ENCODE measurements at places on chromosomes 5 and 9.

DNA sequence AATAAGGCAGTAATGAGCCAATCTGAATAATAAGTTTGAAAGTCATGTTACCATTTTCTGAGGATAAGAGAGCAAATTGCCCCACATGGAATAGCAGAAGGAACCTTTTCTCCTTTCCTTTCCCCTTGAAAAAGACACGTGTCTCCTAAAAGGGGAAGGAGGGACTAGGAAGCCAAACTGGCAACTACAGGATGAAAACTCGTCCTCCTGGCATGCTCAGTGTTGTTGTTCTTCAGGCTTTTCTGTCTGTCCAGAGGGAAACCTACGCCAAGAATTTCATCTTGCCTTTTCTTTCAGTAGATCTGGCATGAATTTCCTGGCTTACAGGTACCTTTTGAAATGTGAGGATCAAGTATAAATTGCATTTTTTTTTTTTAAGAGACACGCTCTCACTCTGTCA, 355.9 kb upstream of the TLE4 start:
- DNase-seq, result no peak

DNA sequence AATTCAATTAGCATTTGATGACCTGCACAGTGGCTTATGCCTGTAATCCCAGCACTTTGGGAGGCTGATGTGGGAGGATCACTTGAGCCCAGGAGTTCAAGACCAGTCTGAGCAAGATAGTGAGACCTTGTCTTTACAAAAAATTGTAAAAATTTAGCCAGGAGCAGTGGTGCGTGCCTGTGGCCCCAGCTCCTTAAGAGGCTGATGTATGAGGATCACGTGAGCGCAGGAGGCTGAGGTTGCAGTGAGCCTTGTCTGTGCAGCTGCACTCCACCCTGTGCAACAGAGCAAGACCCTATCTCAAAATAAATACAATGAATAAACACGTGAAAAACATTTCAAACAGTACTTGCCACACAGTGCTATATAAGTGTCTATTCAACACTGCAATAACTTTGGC, 4.2 kb downstream of the ABCA1 start:
- DNase-seq, result no peak

GRCh38 chr9:32502464-32502863, 23.5 kb downstream of the RIGI start:
- no peak for DNase-seq

GRCh38 chr5:159912033-159912800, 4.1 kb upstream of the ADRA1B start:
- no peak for DNase-seq

DNA sequence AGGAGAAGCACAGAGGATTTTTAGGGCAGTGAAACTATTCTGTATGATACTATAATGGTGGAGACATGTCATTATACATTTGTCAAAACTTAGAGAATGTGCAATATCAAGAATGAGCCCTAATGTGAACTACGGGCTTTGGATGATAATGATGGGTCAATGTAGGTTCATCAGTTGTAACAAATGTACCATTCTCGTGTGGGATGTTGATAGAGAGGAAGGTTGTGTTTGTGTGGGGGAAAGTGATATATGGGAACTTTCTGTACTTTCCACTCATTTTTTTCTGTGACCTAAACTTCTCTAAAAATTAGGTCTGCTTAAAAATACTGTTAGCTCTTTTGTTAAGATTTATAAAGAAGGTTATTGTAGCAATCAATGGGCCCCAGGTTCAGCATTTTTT, 138.9 kb downstream of the SPATA31D1 start:
- DNase-seq, result no peak

Data from CD8-positive, alpha-beta T cell (primary cell).